ENCODE measurements at places on chromosomes 11 and 22. TPM values are rescaled to one million over a fixed set of nuclear protein-coding genes. Genes with fewer than 3 reads are reported as not detected.

- H3K27me3 ChIP-seq: no peaks in the 10 kb centered on the region
- no peak overlapping the region for H3K4me3 ChIP-seq
- H3K4me1 ChIP-seq: no peaks in the 10 kb centered on the region
- no peak for DNase-seq
- H3K27ac ChIP-seq: no peak overlapping the region
- H3K36me3 ChIP-seq: no peaks in the 10 kb centered on the region
These were observed 279.3 kb downstream of the CASP12 start for GRCh38 chr11:104618954-104619353.

DNA sequence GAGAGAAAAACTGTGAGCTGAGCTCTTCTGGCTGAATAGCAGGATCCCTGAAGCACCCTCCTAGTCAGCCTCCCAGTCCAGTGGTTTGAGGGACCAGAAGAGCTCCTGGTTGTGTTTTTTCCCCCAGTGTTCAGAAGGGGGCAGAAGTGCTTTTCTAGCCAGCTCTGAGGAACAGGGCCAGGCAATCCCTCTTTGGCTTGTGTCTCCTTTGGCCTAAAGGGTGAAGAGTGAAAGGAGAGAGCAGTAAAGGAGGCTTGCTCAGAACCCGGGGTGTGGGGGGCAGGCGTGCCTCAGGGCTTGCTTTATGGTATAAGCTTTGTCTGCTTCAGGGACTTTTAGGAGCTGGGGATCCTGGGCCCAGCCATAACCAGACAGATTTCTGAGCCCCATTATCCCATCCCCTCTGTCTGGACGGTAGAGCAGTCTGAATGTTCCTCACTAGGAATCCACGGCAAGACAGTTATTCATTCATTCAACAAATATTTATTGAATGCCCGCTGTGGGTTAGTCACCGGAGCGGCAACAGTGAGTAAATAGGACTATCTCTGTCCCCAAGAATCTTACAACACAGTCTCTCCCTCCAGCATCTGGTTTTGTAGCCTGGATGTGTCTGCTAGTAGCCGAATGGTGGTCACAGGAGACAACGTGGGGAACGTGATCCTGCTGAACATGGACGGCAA lies 14.5 kb downstream of the ACP2 start:
- peaks cover 21% of the 10 kb centered on the region for H3K4me1 ChIP-seq
- H3K4me3 ChIP-seq: no peak overlapping the region
- peak overlapping the region; percentile 54 for H3K27ac ChIP-seq
- DNase-seq: peak; percentile 64
- no peaks in the 10 kb centered on the region for H3K27me3 ChIP-seq

DNA sequence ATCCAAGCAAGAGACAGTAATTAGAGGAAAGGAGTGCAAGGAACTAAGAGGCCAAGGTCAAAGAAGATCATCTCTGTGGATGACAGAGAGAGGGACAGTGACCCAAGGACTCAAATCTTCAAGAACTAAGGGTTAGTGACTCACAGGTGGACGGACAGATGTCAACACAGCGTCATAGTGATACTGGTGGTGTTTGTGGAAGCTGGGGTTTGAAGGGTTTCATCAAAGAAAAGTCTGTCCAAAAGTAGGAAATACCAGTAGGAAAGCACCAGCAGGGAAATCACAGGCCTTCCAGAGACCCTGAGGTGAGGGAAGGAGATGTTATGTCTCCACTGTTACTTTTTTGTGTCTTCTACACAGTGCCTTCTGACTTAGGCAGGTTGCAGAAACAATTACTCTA lies 32.2 kb downstream of the IL10RA start:
- DNase-seq: no peak
- no peaks in the 10 kb centered on the region for H3K36me3 ChIP-seq
- H3K27ac ChIP-seq: no peak overlapping the region
- H3K27me3 ChIP-seq: no peaks in the 10 kb centered on the region
- H3K4me1 ChIP-seq: peaks cover 38% of the 10 kb centered on the region
- H3K4me3 ChIP-seq: no peak overlapping the region

GRCh38 chr11:44611088-44611487 lies 45.6 kb downstream of the CD82 start:
- no peak overlapping the region for H3K4me3 ChIP-seq
- peak overlapping the region; percentile 73 for H3K27ac ChIP-seq
- H3K27me3 ChIP-seq: no peaks in the 10 kb centered on the region

DNA sequence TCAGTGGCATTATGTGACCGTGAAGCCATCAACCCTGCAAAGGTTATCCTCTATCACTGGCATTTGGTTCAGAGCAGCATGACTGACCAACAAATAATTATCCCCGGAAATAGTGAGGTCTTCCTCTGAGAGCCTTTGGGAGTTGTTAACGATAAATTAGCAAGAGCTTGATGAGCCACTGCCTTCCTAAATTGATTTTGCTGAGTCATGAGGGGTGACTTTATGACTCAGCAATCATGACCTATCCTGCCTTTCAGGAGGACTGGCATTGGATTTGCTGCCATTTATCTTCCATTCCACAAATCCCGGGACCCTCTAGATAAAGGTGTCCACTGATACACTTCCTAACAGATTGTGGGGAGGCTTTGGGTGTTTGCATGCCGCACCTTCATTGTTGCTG lies 80.8 kb upstream of the MTNR1B start:
- no peak overlapping the region for H3K4me3 ChIP-seq
- no peak overlapping the region for H3K27ac ChIP-seq

Gene CD3E
- total RNA-seq: 322 TPM

Gene OR4D5
- total RNA-seq: not detected

Gene RAB36
- total RNA-seq: 2.9 TPM
